Activated CD4-positive, alpha-beta T cell treated with anti-CD3 and anti-CD28 coated beads, Interleukin-2, amount 10 ng/mL, durations not matched to agents 7 days and 5 days (primary cell): ENCODE measurements at places on chromosomes 2 and 18. TPM values are rescaled to one million over a fixed set of nuclear protein-coding genes. Genes with fewer than 3 reads are reported as not detected.

Gene DES
- total RNA-seq, result not detected

Gene TXNDC2
- not detected for total RNA-seq

Gene ZNF396
- total RNA-seq, result 0.77 TPM

Gene RAB6C
- not detected for total RNA-seq

Gene FIGN
- total RNA-seq, result not detected

Gene GALNT13
- not detected for total RNA-seq

Gene ST6GAL2
- total RNA-seq, result not detected

Gene CCDC148
- total RNA-seq, result not detected

Gene VIT
- not detected for total RNA-seq

Gene CFAP210
- not detected for total RNA-seq

Gene AGXT
- total RNA-seq, result not detected

GRCh38 chr18:48782381-48782861, 168.3 kb downstream of the SMAD7 start:
- H3K27me3 ChIP-seq, result no peaks in the 10 kb centered on the region
- no peaks in the 10 kb centered on the region for H3K36me3 ChIP-seq
- no peak overlapping the region for H3K27ac ChIP-seq
- peaks cover 16% of the 10 kb centered on the region for H3K4me1 ChIP-seq
- no peak overlapping the region for H3K4me3 ChIP-seq
- no peak for DNase-seq

- DNase-seq, result peak; percentile 29
- no peaks in the 10 kb centered on the region for H3K36me3 ChIP-seq
Measured at GRCh38 chr2:219433666-219434467, 776 bp upstream of the SPEG start.

GRCh38 chr2:219480004-219480403, 18.7 kb upstream of the GMPPA start:
- DNase-seq, result no peak
- H3K4me1 ChIP-seq, result peaks cover 6% of the 10 kb centered on the region
- H3K27me3 ChIP-seq, result peaks cover 25% of the 10 kb centered on the region
- no peak overlapping the region for H3K27ac ChIP-seq

- peaks cover 6% of the 10 kb centered on the region for H3K27me3 ChIP-seq
- no peak overlapping the region for H3K4me3 ChIP-seq
- no peaks in the 10 kb centered on the region for H3K4me1 ChIP-seq
- DNase-seq, result no peak
- H3K36me3 ChIP-seq, result no peaks in the 10 kb centered on the region
Measured at GRCh38 chr2:205970348-205970747, 115.6 kb downstream of the INO80D start.

- DNase-seq, result no peak
- no peaks in the 10 kb centered on the region for H3K36me3 ChIP-seq
- H3K27ac ChIP-seq, result no peak overlapping the region
- H3K27me3 ChIP-seq, result peaks cover 2% of the 10 kb centered on the region
Measured at GRCh38 chr2:121099329-121100290, 185.4 kb downstream of the TFCP2L1 start.

DNA sequence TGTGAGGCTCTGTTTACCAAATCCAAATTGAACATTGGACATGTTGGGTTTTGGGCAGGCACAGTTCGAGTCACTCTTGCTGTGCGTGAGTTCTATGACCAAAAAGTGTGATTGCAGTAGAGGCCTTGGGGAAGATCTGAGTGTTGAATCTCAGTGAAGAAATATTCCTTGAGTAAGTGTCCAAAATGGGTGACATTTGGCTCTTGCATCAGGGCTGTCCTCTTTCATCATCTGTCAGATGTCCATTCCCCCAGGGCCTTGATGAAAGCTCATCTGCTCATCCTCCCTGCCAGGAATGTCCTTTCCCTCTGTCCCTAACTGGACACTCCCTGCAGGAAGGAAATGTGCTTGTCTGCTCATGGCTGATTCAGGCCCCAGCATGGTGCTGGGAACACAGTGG, 6.4 kb upstream of the SFTPB start:
- no peaks in the 10 kb centered on the region for H3K36me3 ChIP-seq
- peaks cover 5% of the 10 kb centered on the region for H3K4me1 ChIP-seq
- DNase-seq, result no peak

- no peak overlapping the region for H3K4me3 ChIP-seq
- no peak for DNase-seq
- no peaks in the 10 kb centered on the region for H3K36me3 ChIP-seq
- no peaks in the 10 kb centered on the region for H3K27me3 ChIP-seq
Measured at GRCh38 chr18:2451556-2451955, 119.7 kb downstream of the METTL4 start.

DNA sequence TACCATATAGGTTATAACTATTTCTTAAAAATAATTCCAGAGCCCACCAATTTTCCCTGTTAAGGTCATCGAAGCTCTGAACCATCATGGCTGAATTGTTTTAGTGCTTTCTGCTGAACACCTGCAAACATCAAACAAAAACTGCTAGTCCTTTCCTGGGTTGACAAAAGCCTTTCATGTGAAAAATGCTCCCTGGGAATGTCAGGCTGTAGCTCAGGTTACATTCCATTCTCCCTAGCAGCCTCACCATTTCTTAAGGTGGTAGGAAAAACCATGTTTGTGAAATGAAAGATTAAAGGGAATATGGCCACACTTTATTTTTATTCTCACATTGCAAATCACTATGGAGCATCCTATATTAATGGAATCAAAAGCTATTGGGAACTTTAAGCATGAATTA, 5.7 kb downstream of the TCF4 start:
- peaks cover 32% of the 10 kb centered on the region for H3K27me3 ChIP-seq
- DNase-seq, result no peak
- no peak overlapping the region for H3K4me3 ChIP-seq
- no peaks in the 10 kb centered on the region for H3K36me3 ChIP-seq

- H3K27me3 ChIP-seq, result no peaks in the 10 kb centered on the region
- no peak overlapping the region for H3K4me3 ChIP-seq
- no peaks in the 10 kb centered on the region for H3K36me3 ChIP-seq
Measured at GRCh38 chr2:40716879-40717278, 265.0 kb upstream of the SLC8A1 start.

- H3K4me3 ChIP-seq, result no peak overlapping the region
- no peak overlapping the region for H3K27ac ChIP-seq
- H3K4me1 ChIP-seq, result no peaks in the 10 kb centered on the region
- no peaks in the 10 kb centered on the region for H3K36me3 ChIP-seq
- no peak for DNase-seq
Measured at GRCh38 chr2:71735676-71736075, 282.3 kb downstream of the DYSF start.

DNA sequence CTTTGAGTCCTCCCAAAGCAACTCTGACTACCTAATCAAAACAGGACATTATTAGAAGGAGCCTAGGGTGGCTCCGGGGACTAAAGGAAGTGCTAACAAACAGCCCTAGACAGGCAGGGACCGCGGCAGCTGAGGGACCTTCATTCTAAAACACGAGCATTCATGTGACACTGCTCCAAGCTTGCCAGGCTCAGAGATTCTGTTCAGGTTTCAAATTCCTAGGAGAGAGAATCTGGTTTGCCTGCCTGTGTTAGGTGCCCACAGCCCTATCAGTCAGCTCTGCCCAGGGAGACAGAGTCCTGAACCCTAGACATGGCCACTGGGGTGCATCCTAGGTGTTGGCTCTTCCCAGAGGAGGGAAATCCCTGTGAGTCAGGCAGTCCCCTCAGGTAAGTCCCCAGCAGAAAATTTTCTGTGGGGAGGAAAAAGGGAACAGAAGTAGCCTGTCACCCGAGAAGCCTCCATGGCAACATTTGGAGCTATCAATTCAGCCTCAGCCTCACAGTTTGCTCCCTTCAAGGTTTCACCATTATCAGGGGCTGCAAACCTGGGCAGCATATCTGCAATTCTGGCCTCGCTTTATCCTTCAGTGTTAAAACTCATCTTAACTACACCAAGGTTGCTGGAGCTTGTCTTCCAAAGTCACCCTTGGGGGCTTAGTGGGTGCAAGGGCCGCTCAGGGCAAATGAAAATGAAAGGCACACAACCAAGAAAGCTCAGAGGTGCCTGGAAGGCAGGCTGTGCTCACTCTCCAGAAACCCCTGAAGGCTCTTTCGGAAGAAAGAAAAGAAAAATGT, 28.6 kb downstream of the PCBP1 start:
- H3K4me1 ChIP-seq, result peaks cover 45% of the 10 kb centered on the region
- no peaks in the 10 kb centered on the region for H3K36me3 ChIP-seq
- DNase-seq, result no peak
- H3K27ac ChIP-seq, result peak overlapping the region; percentile 64
- no peaks in the 10 kb centered on the region for H3K27me3 ChIP-seq
- H3K4me3 ChIP-seq, result no peak overlapping the region

- peaks cover 30% of the 10 kb centered on the region for H3K4me1 ChIP-seq
- H3K27ac ChIP-seq, result no peak overlapping the region
- no peaks in the 10 kb centered on the region for H3K27me3 ChIP-seq
- no peaks in the 10 kb centered on the region for H3K36me3 ChIP-seq
Measured at GRCh38 chr2:20647738-20648137, 3.2 kb downstream of the HS1BP3 start.

DNA sequence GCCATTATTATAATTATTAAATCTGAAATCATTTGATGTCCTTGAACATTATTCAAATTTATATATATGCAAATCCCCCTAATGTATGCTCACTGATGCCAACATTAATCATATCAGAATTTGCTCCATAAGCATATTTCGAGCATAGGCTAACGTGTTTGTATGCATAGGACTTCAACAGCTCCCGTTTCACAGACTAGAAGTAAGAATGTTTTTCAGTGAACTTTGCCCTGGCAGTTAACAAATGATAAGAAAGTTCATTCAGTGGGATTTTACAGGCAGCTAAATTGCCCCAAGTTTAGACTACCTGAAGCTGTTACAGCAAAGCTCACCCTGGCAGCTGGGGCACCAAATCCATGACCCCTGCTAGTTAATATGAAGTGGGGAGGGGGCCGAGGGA, 272.0 kb downstream of the LNPK start:
- no peaks in the 10 kb centered on the region for H3K27me3 ChIP-seq
- H3K27ac ChIP-seq, result no peak overlapping the region
- H3K4me1 ChIP-seq, result no peaks in the 10 kb centered on the region
- no peak for DNase-seq

DNA sequence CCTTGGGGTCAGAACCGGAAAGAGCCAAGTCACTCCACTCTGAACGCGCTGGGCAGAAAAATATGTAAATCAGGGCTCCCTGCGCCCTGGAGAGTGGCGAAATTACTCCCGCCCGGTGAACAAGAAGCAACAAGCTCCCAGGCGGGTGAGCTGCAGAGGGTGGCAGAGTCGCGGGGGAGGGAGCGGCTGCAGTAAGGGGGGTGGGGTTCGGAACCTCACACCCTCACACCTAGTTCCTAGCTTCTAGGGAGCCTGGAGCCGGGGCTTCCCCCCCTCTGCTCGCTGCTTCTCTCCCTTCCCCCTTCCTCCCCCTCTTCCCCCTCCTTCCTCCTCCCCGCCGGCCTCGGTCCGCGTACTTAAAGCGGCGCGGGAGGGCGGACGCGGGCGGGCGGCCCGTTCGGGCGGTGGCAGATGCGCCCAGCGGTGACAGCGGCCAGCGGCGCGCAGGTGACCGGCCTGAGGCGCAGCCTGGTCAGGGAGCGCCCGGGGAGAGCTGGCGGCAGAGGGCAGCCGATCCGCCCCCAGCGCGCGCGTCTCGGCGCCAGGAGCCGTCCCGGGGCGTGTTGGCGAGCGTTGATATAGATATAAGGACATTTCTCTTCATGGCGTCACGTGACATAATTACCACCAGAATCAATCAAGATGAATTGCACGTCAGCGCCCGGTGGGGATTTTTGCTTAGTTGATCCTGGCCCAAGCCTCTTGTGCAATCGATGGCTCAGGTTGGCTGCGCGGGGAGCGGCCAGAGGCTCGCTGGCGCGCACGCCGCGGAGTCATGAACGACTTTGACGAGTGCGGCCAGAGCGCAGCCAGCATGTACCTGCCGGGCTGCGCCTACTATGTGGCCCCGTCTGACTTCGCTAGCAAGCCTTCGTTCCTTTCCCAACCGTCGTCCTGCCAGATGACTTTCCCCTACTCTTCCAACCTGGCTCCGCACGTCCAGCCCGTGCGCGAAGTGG, at the start of gene HOXD11:
Gene HOXD11 (plus strand): TSS at position 700 of the 959 bp plus-strand sequence. CDS start 76 bp downstream, at position 776.
- peaks cover 6% of the 10 kb centered on the region for H3K4me1 ChIP-seq
- H3K27ac ChIP-seq, result peak within 1 kb of the TSS; percentile 76
- DNase-seq, result no peak
